ENCODE measurements at places on chromosomes 5 and 9.

DNA sequence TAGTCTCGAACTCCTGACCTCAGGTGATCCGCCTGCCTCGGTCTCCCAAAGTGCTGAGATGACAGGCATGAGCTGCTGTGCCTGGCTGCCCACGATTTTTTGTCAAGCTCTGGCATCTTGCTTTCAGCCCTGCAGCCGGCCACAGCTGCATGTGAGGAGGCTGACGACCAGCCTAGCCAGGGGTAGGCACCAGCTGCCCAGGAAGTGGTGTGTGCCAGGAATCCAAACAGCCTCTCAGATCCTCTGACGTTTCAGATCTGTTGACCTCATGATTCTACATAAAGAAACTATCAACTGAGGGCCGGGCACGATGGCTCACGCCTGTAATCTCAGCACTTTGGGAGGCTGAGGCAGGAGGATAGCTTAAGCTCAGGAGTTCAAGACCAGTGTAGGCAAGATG is 19.0 kb downstream of the DYNC2I2 start:
- no peak for DNase-seq

GRCh38 chr5:102678267-102679058 is 76.6 kb upstream of the PAM start:
- DNase-seq: no peak

- no peak for DNase-seq
These were observed 56.1 kb downstream of the WDR70 start for GRCh38 chr5:37435261-37435660.

GRCh38 chr5:154179846-154180710 is 10.5 kb upstream of the GALNT10 start:
- peak; percentile 85 for DNase-seq

- peak; percentile 80 for DNase-seq
These were observed 55.4 kb downstream of the HINT1 start for GRCh38 chr5:131109540-131110255.

DNA sequence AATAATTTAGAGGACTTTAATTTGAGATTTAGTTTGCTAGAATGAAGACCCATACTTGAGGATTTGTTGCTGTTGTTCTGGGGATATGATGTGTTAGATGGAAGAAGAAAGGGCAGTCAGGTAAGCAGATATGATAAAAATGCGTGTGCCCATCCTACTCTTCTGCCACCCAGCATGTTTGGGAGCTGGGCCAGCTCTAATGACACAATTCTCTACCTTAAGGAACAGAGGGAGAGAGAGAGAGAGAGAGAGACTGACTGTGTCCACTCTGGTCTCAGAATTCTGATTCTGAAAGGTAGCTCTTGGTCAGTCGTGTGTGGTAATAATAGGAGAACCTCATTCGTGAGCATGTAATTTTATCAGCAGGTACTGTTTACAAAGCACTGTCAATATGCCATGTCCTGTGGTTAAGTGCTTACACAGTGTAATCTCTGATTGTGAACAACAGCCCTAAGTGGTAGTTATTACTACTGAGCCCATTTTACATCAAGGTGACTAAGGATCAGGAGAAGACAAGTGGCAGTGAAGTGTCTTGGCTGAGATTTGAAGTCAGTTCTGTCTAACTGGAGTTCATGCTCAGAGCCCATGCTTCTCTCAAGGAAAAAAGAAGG is 307.4 kb upstream of the SEMA6A start:
- DNase-seq: no peak

DNA sequence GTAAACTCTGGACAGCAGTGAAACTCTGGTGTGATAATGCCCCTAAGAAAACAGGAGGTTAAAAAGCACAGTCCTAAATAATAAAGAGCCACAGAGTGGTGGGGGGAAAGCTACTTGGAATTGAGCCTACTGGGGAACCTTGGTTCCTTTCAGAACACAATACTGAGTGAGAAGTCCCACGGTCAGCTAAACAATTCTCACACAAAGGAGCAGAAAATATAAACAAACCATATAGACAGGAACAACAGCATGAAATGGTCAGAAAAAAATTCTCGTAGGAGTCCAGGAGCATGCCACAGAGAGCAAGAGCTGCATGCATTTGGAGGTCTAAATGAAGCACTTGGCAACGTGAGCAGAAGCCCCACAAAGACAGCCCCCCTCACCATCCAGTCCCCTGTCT is 56.0 kb downstream of the TEK start:
- no peak for DNase-seq

GRCh38 chr5:172887692-172888091 is 53.6 kb downstream of the ERGIC1 start:
- DNase-seq: no peak

GRCh38 chr5:100777680-100778300 is 125.3 kb downstream of the ST8SIA4 start:
- DNase-seq: no peak

GRCh38 chr5:71533615-71534014 is 53.5 kb upstream of the MCCC2 start:
- no peak for DNase-seq

- DNase-seq: no peak
These were observed 33.6 kb downstream of the SEC61B start for GRCh38 chr9:99255651-99256050.

DNA sequence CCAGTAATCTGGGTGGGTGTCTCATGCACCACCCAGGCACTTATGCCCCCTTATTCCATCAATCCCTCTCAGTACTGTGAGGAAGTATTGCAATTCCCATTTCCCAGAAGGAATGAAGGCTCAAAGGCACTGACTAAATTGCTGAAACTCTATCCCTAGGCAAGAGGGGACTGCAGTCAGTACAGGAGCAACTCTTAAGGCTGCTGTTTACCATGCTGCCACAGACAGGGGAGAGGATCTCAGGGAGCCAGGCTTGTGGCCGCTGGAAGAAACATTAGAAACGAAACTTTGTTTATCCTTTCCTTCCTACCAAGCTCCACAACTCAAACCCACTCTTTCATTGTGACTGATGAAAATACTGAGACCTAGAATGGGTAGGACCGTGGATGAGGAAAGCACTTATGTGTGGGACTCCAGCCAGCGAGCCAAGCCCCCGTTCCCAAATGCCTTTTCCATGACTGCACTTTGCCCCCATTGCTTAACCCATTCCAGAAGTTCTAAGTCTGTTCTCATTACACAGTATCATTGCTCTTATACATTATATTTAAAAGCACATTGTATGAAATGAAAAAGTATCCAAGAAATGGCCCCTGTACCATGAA is 54.3 kb downstream of the TLE1 start:
- no peak for DNase-seq

DNA sequence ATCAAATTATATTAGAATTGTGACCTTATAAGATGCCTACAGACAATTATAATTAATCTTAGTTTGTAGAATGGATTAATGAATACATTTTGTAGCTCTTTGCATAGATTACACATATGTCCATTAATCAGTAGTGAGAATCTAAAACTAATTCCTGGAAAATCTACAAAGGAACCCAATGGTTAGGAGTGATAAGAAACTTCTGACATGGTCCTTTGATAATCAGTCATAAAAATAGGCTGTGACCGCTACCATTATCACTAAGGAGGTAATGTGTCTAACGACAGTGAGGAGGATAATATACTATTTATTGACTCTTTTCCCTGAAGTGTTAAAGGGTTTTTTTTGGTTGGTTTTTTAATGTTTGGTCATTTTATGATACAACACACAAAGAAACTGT is 46.6 kb downstream of the BNC2 start:
- no peak for DNase-seq

GRCh38 chr5:177426566-177427210 is at the start of gene GRK6:
TSS of gene GRK6 (plus strand) at chr5:177426676. CDS start at chr5:177426846, 170 bp downstream.
- DNase-seq: peak; percentile 69

DNA sequence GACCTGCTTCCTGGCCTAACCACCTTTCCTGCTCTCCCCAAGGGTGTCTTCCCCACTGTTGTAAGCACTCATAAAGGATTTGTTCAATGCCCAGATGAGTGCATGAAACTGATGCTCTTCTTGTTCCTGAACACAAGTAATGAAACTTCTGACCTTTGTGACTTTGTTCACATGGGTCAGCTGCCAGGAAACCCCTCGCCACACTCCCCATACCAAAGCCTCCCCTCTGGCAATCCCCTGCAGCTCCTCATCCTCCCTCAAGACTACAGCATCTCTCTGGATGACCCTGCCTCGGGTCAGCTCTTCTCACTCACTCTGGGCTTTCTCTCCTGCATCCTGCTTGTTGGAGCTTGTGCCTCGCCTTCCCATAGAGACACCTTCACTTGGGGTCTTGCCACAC is 72.2 kb upstream of the SPTLC1 start:
- DNase-seq: no peak

- no peak for DNase-seq
These were observed 202.9 kb upstream of the IER5L start for GRCh38 chr9:129380961-129381401.

DNA sequence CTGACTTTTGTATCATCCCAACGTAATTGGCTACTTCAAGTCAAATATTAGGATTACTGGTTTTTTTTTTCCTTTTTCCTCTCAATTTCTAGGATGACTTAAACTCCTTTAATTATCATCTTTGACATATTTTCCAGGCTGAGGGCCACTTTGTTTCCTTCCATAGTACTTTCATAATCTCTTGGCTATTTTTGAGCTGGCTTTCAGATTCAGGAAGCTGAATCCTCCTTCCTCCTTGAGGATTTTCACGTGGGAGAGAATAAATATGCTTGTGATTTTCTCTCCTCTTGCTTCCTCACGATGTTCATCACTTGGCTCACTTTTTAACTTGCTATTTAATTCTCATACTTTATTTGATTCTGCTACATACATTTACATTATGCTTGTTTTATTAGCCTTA is 88.1 kb downstream of the ITGA1 start:
- no peak for DNase-seq

- no peak for DNase-seq
These were observed 301.3 kb downstream of the PARP8 start for GRCh38 chr5:50967563-50968355.

GRCh38 chr5:159453209-159453608 is 122.9 kb upstream of the IL12B start:
- DNase-seq: no peak

GRCh38 chr5:96952974-96953730 is 17.3 kb downstream of the LNPEP start:
- no peak for DNase-seq

- DNase-seq: no peak
These were observed 3.2 kb downstream of the ENTPD8 start for GRCh38 chr9:137437691-137438590.

DNA sequence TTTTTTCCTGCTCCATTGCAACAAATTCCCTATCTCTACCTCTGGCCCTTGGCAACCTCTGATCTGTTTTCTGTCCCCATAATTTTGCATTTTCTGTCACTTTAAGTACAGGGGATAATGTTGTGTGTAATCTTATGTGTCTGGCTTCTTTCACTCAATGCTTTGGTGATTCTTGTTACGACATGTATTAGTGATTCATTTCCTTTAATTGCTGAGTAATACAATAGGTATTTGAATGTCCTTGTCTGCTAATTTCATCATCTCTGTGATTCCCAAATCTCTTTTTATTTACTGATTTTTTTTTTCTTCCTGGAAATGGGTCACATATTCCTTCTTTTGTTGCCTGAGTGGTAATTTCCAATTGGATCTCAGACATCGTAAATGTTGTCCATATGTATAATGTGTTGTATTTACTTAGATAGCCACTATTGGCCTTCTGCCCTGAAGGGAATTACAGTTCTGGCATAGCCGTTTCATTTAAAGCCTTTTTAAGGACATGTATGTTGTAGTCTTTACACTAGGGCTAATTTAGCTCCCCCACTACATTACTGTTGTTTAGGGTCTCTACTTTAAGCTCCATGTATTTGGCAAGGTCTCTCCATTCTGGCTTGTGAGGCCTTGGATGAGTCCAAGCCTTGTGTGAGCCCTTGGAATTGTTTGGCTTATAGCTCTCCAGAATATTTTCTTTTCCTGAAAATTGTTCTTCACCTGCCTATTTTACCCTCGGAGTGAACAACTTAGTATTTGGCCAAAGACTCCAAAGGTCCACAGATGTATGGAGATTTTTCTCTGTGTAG is 683.8 kb downstream of the LRRC70 start:
- DNase-seq: no peak

- no peak for DNase-seq
These were observed 4.5 kb upstream of the ICE1 start for GRCh38 chr5:5418006-5418405.

GRCh38 chr5:80653502-80653901 is 950 bp upstream of the MSH3 start:
- DNase-seq: no peak

- DNase-seq: no peak
These were observed 154.2 kb downstream of the CD180 start for GRCh38 chr5:67042176-67043003.

- no peak for DNase-seq
These were observed 127.5 kb upstream of the CPEB4 start for GRCh38 chr5:173760461-173761177.

DNA sequence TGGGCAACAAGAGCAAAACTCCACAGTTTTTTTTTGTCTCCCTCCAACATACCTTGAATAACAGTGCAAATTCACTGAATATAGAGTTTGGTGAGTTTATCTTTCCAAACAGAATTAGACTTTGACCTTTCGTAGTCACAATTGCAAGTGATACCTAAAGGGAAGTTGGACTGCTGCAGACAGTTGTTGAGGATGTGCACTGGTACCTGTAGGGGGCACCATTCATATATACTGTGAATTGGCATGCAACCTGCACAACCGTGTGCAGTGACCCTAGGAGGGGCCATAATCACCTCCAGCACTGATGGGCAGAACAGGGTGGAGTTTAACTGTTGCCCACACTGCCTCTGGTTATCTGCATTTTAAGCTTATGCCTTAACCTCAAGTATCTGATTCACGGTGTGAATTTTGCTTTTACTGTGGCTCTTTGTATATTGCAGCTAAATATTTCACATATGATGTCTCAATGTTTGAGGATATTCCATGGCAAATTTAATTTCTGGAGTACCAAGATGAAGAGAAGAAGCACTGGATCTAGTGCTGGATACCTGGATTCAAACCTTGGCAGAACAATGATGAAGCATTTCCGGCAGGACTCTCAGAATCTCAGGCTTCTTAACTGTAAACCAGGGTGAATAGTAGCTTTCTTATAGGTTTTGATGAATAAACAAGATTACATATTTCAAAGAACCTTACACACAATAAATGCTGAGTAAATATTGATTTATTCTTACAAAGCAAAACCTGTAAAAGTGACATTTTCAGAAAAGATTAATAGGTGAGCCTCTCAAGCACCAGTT is 144.3 kb downstream of the ACTBL2 start:
- no peak for DNase-seq

- no peak for DNase-seq
These were observed 72.9 kb downstream of the ZNF618 start for GRCh38 chr9:113948891-113949570.

- DNase-seq: no peak
These were observed 491.1 kb downstream of the ENC1 start for GRCh38 chr5:74149395-74149794.

- DNase-seq: no peak
These were observed 18.7 kb upstream of the LECT2 start for GRCh38 chr5:135973323-135974020.

DNA sequence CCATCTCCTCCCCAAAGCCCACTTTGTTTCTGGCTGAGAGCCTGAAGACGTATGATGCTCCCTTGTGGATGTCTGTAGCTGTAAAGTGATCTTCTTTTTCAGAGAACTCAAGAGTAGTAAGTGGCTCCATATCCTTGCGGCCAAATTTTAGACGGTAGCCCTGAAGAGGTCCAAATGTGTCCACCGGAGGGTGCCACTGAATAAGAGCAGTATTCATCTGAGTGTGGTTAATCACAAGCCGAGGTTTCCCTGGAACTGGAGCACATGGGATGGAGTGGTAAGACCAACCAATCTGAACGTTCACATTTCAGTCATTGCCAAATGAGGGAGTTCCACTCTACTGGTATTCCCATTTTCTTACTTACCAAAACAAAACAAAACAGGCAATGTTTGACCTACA is 686.5 kb upstream of the DMAC1 start:
- peak; percentile 32 for DNase-seq

Measured in eye (tissue), 1 donor.